ENCODE measurements at places on chromosomes 7 and 10. TPM values are rescaled to one million over a fixed set of nuclear protein-coding genes. Genes with fewer than 3 reads are reported as not detected.

DNA sequence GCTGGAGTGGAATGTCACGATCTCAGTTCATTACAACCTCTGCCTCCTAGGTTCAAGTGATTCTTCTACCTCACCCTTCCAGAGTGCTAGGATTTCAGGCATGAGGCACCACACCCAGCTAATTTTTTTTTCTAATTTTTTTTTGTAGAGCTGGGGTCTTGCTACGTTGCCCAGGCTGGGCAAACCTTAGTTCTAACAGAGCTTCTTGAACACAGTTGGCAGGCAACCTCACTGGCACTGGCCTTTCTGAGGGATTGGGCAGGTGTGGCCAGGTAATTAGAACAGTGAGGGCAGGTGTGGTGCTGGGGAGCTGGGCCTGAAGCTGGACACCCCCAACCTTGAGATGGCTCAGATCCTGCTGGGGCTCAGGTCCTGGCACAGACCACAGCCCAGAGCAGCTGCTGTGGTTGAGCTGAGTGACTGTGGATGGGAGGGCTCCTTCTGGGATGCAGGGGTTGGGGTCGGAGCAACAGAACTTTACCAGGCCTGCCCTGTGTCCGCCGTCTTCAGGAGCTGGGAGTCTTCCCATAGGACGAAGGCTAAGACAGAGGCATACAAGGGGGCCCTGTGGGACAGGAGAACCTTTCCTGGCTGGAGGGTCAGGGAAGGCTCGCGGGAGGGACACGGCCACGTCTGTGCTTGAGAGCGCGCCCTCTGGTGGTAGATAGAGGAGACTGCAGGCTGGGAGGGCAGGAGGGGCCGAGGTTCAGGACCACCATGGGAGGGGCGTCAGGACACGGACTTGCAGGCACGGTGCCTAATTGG, 48.2 kb downstream of the COL26A1 start:
- DNase-seq, result peak; percentile 26

GRCh38 chr10:124388476-124388822, 30.3 kb downstream of the OAT start:
- no peak for DNase-seq

DNA sequence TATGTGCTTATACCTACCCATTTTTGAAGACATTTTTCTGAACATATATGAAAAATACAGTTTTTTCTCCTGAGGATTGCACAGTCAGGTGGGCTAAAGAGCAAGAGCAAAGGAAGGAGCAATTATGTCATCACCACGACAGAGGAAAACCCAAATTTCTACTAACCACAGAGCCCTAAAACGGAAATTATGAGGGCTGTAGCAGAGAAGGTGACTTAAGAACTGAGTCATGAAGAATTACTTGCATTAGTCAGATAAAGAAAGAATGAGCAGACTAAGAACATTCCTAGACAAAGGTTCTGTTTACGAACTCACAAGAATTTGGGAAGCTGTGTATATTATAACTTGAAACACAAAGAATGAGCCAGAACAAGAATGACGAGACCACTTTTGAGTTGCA, 974.4 kb downstream of the NXPH1 start:
- DNase-seq, result no peak

DNA sequence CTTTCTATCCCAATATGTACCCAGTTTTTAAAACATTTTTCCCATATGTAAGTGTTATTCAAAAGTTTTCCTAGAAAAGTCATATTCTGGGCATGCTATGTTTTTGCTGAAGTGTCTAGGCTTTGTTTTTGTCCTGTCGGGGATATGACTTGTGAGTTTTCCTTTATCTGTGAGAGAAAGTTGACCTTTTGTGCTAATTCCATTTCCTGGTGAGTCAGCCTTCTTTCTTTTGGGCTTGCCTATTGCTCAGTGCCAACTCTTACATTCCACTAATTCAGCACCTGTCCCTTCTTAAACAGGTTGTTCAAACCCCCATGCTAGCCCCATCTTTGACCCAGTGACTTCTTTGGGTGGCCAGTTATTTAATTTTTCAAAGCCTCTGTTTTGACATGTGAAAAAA, 146.2 kb downstream of the AHR start:
- no peak for DNase-seq

DNA sequence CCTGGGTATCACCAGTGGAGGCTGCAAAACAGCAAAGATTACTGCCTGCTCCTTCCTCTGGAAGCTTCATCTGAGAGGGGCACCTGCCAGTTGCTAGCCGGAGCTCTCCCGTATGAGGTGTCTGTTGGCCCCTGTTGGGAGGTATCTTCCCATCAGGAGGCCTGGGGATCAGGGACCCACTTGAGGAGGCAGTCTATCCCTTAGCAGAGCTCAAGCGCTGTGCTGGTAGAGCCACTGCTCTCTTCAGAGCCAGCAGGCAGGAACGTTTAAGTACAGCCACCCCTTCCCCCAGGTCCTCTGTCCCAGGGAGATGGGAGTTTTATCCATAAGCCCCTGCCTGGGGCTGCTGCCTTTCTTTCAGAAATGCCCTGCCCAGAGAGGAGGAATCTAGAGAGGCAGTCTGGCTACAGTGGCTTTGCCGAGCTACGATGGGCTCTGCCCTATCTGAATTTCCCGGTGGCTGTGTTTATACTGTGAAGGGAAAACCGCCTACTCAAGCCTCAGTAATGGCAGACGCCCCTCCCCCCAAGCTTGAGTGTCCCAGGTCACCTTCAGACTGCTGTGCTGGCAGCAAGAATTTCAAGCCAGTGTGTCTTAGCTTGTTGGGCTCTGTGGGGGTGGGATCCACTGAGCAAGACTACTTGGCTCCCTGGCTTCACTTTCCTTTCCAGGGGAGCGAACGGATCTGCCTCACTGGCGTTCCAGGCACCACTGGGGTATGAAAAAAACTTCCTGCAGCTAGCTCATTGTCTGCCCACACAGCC, 19.6 kb downstream of the SEMA3E start:
- DNase-seq, result no peak

DNA sequence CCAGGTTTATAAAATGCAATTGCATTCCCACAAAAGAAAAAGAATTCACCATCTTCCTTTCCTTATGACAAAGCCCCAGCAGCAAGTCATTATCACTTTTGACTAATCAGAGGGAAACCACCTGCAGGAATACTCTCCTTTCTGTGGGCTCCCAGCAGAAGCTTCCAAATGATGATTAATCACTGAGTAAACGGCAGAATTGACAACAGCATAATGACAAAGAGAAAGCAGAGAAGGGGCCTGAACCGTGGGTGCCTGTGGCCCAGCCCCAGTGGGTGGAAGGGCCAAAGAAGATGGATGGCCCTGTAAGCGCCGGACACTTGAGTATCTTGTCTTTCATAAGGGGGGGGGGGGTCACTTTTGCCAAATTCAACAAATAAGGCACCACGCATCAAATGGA, 152.4 kb upstream of the NRBF2 start:
- no peak for DNase-seq

GRCh38 chr10:90658791-90659190, 199.0 kb downstream of the HTR7 start:
- DNase-seq, result no peak

GRCh38 chr10:7378602-7379403, 32.0 kb downstream of the SFMBT2 start:
- no peak for DNase-seq

The EPDR1 gene
- not detected for total RNA-seq

The NODAL gene
- not detected for total RNA-seq
